Activated CD8-positive, alpha-beta memory T cell treated with anti-CD3 and anti-CD28 coated beads for 1 hour (primary cell): ENCODE measurements at places on chromosomes 1 and 21.

DNA sequence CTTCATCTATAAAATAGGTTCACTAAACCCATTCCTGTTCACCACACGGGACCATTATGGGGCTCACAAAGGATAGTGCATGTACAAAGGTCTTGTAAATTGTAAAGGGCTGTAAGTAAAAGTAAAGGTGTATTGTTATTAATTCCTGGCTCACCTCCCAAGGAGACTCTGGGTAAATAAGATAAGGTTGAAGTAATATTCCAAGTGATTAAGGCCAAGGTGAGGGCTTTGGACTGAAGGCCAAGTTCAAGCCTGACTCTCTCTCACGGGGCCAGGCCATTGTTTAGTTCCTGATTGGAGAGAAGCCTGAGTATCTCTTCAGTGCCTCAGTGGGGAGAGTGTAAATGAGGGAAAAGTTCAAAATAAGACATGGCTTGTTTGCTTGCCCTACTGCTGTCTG, 19.5 kb upstream of the ZFYVE9 start:
- DNase-seq, result no peak

GRCh38 chr21:40372506-40372905, 474.5 kb downstream of the DSCAM start:
- no peak for DNase-seq

DNA sequence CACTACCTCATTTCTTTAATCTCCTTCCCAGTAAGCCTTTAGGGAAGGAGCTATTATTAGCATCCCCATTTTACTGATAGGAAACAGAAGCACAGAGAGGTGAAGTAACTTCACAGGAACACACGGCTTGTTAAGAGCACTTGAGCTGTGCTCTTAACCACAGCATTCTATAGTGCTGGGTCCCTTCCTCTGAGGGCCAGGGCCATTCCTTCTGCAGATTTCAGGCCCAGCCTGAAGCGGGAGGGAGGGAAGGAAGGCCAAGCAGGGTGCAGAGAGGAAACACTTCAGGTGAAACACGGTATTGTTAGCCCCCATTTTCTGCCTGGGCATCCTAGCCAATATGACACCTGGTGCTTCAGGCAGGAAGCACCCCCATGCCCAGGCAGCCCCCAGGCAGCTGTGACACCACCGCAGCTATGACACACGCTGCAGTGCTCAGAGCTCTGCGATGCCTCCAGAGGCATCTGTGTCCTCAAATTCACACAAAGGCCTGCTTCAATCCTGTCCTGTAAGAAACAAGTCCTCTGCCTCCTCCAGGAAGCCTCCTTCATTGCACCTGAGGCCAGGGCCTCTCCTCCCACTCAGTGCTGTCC, 4.5 kb upstream of the EXTL1 start:
- DNase-seq, result no peak

GRCh38 chr1:240709676-240710075, 97.7 kb upstream of the GREM2 start:
- no peak for DNase-seq

- DNase-seq, result no peak
Measured at GRCh38 chr1:31757204-31757679, 6.9 kb downstream of the ADGRB2 start.

DNA sequence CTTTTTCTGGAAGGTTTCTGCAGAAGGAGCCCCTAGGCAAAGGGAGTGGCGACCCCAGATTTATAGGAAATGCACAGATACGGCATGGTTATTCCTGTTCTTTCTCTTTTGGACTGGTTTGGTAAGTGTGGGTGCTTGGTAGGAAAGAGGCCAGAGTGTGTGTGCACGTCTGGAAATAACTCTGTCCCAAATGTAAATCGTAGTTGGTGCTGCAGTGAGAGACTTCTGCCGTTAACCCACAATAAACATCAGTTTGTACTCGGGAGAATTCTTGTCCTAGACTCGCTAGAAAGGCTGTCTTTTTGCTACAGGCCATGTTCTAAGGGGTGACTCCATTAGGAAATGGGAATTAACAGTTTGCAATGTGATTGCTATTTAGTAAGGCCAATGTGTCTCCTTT, 779 bp downstream of the SLC44A3 start:
- DNase-seq, result no peak

GRCh38 chr1:166164995-166165660, 1.7 kb downstream of the FAM78B start:
- no peak for DNase-seq

DNA sequence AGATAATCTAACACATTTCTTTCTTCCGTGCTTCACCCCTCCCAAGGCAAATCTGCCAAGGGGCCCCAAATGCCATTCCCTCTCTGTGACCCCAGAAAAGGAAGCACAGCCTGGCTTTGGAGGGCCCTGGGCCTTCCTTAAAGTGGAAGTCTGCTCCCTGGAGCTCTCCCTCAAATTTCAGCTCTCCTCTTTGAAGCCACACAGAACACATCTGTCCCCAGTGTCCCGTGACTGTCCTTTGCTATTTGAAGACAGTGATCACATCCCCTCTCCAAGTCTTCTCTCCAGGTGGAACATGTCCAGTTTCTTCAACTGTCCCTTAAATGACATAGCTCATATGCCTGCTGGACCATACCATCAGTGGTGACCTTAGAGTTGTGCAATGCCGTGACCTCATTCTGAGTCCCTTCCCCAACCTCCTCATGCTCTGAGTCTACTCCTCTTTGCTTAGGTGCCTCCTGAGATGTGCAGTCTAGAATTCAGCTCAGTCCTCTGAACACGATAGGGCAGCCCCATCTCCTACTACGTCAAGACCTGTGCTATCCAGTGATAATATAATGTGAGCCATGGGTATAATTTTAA, 18.4 kb upstream of the FOXO6 start:
- DNase-seq, result no peak

DNA sequence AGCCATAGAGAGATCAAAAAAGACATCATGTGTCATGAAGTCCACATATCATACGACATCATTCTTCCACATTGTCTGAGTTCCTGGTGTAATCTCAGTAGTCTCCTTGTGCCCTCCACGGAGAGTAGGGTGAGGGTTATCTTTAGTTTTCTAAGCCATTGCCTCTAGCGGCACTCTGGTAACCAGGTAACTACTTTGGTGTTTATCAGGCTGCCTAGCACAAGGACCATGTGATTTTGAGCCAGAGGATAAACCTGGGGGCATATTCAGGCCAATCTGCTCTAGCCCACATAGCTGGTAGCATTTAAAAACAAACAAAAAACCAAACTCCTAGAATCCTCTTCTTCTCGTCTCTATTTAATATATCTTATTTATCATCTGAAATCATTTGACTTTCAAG, 147.4 kb downstream of the GDAP2 start:
- no peak for DNase-seq

- peak; percentile 74 for DNase-seq
Measured at GRCh38 chr21:44012474-44013379, 618 bp downstream of the TRAPPC10 start.

DNA sequence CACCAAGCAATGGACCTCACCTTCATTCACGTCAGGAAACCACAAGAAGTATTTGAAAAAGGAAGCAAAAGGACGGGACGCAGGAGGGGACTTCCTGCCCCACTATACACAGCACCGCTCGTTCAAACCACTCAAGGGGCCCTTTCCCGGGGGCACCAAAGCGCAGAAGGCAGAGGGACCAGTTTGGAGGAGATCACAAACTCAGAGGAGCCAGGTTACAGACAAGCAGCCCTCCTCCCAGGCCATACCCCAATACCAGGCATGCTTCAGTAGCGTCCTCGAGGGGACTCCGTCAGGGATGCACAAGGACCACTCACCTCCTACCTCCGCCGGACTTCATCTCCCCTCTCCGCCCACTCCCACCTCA, 685 bp downstream of the CRTC2 start:
- no peak for DNase-seq

GRCh38 chr1:24720152-24720551, 25.1 kb upstream of the CLIC4 start:
- no peak for DNase-seq

GRCh38 chr1:24867084-24867870, 62.8 kb downstream of the RUNX3 start:
- DNase-seq, result no peak

DNA sequence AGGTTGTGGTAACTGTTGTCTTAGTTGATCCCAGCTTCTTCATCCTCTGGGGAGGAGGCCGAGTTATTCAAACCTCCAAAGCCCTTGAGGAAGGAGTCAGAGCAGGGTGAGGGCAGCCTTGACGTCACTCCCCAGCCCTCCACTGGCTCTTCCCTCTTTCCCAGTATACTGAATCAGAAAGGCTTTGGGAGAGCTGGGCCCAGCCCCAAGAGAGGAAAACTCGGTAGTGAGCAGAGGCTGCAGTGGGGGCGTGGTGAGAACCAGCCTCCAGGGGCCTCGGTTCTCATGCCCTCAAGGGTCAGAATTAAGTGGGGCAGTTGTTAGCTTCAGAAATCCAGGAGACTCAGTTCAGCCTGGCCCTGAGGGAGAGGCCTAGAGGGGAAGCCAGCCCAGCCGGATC, 1.8 kb upstream of the GJA4 start:
- no peak for DNase-seq

DNA sequence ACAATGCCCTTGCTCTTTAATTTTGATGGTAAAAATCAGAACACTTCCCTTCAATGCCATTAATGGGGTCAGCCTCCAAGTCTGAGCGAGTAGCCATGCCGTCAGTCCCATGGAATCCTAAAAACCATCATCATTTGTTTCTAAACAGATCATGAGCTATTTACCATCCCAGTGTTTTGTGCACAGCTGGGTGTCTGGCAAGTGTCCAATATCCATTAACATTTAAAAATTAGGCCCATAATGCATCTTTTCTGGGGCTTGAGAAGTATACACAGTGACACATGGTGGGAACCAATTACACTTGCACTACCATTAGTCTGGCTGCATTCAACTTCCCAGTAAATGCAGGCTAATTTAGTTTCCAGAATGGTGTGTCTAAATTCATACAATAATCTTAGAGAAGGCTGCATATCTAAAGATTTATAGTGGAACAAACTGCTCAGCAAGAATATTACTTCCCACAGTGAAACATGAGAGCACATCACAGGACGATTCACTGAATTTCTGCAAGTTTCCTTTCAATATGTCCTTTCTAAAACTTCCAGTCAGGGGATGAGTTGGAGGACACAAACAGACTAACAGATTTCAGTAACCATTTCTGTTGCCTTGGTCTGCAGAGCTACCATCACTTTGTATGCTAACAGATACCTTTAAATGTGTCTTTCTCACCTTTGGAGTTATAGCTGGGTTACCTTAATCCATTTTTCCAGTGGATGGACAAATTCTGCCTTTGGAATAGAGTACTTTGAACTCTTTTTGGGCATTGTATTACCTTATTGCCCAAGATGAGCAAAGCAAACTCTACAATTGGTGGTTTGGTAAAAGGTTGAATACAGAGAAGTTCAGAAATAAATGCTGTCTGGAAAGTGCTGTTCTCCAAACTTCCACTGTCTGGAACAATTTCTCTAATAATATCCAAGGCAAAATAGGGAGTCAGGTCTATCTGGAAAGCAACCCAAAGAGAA, 258.0 kb downstream of the PTBP2 start:
- no peak for DNase-seq

DNA sequence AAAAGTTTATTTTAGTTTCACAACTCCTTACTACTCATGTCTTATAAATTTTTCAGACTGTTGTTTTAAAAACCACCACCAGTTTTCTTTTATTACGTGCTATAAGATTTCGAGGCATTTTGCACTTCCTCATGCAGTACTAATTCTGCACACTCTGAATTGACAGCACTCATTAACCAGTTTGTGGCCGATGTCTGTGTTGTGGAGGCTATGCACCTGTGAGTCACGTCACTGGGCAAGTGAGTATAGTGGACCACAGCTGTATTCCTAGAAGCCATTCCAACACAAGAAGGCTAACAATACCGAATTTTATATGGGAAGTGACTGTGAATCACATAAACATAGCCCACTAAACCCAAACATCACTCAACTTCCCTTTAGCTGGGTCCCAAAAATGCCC, 21.0 kb upstream of the SPATA6 start:
- DNase-seq, result no peak

DNA sequence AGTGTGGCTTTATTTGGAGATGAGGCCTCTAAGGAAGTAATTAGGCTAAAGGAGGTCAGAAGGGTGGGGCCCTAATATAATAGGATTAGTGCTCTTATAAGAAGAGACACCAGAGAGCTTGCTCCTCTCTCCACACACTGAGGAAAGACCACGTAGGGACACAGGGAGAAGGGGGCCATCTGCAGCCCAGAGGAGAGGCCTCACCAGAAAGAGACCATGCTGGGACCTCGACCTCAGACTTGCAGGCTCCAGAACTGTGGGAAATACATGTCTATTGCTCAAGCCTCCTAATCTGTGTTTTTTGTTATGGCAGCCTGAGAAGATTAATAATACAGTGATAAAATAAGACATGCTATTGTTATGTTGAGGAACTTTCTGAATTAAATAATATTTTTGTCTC, 8.3 kb downstream of the RCAN1 start:
- no peak for DNase-seq

- DNase-seq, result no peak
Measured at GRCh38 chr1:115506924-115507589, 134.7 kb upstream of the VANGL1 start.

- no peak for DNase-seq
Measured at GRCh38 chr1:241355311-241356010, 1.5 kb downstream of the RGS7 start.

DNA sequence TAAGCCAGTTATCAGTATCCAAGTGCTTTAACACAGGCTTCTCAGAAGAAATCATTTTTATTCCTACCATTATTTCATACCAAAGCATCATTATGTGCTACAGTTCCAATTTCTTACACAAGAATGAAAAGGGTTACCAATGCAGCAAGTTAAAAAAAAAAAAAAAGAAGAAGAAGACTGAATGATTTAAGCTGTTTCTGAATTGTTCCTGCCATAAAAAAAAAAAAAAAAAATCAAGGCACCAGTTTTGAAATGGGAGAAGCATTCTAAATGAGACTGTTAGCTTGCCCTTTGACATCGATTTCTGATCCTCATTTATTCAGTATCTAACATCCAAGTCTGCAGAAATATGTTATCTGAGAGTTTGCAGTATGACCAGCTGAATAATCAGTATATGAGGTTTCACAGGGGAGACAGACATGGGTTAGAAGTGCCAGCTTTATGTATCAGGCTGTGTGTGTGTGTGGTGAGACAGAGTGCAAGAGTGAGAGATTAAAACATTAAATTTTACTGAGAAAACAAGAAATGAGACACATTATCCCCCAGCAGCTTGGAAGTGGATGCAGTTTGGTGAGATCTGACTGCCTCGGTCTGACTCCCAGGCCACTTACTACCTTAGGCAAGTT, 105.8 kb downstream of the COLGALT2 start:
- DNase-seq, result no peak

DNA sequence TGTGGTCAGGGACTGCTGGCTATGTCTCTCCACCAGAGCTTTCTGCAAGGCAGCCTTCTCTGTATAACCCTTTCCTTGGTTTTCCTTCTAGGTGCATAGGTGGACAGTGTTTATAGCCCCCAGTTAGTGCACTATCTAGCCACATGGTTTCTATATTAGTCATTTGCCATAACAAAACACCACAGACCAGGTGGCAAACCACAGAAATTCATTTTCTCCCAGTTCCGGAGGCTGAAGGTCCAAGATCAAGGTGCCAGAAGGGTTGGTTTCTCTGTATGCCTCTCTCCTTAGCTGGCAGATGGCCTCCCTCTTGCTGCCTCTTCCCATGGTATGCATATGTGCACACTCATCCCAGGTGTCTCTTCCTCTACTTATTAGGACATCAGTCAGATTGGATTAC, 106.4 kb downstream of the KAZN start:
- DNase-seq, result no peak
